ENCODE measurements at places on chromosomes 12 and 14.

DNA sequence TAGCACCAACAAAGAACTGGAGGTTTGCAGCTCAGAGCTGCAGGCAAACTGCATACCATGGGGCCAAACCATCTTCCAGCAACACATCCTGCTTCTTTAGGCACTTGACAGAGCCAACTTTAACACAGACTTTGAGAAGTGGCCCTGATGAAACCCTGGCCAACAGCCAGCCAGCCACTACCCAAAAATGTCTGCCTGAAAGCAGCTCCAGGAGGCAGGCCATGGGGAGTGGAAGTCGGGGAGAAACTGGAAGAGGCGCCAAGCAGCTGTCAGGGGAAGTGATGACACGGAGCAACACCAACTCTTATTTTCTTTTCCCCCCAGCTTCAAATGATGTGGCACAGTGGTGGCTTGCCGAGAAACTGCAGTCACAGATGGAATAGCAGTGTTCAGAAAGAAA, 110.9 kb upstream of the PLXNC1 start:
- no peak for DNase-seq

DNA sequence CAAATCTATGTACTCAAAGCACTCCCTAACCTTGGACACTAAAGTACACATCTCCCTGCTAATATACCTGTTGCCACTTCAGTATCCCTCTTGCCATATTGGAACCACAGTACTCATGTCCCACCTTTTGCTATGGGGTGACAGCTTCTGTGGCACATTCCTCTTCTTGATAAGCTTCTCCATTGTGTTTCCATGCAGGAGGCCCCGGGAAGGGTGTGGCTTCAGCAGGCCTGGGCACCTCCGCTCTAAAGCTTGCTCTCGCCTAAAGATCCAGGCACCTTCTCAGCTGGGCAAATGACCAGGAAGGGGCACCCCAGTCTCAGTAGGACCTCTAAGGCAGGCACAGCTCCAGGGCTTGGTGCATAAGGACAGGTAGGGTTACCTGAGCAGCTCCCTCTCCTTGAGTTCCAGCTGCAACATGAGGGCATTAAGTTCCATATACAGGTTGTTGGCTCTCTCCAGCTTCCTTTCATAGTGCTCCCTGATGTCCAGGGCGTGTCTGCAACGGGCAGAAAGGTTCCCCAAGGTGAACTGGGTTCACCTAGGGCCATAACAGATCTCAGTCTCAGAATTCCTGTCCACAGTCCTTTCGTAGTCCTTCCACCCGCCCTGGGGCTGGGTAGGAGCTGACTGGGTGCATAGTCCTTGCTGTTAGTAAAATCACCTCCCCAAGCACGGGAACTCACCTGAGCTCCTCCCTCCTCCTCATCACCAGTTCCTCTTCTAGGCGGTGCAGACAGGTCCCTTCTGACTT, 15.9 kb downstream of the MAP3K12 start:
- DNase-seq, result no peak

DNA sequence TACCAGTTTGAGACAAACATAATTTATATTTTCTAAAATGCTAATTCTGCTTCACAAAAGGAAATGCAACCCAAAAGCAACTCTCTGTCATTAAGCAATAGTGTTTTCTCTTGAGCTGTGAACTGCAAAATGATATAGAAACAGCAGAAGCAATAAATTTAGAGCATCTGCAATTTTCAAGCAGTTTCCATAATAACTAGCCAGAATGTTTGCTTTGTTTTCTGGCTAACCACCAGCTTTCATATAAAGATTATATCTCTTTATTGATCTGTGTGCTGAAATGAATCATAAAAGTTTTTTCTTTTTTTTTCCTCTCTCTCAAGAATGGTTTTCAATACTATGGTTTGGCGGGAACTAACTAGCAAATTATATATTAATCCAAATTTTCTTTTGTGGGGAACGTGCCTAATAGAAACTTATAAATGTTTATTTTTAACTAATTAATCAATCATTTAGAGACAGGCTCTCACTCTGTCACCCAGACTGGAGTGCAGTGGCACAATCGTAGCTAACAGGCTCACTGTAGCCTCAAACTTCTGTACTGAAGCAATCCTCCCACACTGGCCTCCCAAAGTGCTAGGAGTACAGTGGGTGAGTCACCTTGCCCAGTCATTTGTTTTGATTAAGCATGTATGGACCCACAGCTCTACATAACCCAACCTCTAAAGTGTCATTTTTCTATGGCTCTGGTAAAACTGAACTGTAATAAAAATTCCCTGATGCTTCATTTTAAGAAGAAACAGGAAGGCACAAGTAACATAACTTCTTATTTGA, 830.1 kb upstream of the MGAT4C start:
- no peak for DNase-seq

- DNase-seq, result no peak
Measured at GRCh38 chr14:33692762-33693161, 258.1 kb downstream of the EGLN3 start.

DNA sequence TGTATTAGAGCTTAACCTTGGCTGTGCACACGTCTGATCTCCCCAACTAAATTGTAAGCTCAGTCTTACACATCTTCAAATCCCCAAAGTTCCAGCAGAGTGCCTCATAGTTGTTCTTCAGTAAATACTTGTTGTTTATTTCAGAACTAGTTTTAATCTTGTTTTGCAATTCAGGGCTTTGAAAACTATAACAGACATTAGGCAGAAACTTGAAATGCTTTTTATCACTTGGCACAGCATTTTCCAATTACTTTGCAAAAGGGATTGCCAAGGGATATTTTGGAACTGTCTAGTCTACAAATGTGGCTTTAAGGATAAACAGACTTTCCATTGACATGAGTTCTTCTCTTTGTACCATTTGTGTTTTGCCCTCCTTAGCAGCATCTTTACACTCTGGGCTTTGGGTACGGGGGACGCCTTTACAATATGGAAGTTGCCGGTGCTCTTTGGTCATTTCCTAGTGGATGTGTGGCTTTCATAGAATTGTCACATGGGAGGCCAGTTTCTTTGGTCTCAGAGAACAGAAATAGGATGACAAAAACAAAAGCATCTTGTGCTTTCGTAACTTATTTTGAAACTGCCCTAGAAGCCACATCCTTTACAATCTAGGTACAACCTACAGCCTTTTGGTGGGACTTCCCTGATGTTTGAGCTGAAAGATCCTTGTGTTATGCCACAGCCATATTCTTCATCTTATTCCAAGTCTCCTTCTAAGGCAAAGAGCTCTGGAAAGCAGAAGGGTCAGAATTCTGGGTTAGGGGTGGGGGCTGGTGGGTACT, 96.9 kb downstream of the NPAS3 start:
- no peak for DNase-seq

DNA sequence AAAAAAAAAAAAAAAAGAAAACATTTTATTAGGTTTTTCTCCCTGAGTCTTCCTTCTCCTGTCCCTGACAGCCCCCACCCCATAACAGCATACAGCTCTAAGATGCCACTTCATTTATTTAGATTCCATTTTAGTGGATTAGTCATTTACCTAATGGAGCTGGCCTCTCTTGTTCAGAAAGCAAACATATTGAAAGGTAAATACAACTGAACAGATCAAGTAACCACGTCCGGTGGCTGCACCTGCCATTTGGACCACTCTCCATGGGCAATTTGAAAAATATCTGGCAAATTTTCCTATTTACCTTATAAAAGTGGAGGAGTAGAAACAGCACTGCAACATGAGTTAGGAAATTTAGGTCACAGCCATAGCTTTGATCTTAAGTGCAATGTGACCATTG, 254.6 kb downstream of the C12orf42 start:
- DNase-seq, result no peak

DNA sequence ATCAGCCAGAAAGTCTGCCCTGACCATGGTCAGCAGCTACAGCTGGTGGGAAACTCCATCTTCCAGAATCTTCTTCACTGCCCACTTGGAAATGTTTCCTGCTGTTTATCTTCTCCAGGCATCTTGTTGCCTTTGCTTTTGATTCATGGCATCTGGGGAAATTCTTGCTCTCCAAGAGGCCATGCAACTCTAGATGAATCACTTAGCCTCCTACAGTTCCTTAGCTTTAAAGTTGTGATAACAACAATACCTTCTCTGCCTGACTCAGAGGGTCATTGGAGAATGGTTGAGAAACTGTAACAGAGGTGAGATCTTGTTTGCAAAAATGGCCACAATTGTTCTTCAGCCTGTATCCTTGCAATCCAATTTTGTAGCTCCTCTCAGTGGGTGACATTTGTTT, 121.0 kb upstream of the VRK1 start:
- no peak for DNase-seq

GRCh38 chr14:105469456-105470349, 4.9 kb upstream of the CRIP2 start:
- no peak for DNase-seq

DNA sequence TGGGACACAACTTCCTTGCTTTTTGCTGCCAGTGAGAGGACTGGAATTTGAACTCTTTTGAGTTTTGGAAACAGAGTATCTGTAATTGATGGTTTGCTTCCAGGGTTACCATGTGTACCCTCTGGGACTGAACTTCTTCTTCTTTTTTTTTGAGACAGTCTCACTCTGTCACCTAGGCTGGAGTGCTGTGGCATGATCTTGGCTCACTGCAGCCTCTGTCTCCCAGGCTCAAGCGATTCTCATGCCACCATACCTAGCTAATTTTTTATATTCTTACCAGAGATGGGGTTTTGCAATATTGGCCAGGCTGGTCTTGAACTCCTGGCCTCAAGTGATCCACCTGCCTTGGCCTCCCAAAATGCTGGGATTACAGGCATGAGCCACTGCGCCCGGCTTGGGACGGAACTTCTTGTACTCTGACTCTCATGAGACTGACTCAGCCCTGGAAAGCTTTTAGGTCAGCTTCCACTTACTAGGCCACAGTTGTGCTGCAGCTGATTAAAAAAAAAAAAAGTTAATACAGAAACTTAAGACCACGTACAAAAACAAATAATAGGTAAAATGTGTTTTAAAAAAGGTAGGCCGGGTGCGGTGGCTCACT, 15.8 kb downstream of the SEL1L start:
- no peak for DNase-seq
